Stimulated activated CD4-positive, alpha-beta T cell treated with anti-CD3 and anti-CD28 coated beads, Interleukin-2, amount 100 ng/mL, for 4 hours (primary cell): ENCODE measurements at places on chromosomes 16 and 17.

DNA sequence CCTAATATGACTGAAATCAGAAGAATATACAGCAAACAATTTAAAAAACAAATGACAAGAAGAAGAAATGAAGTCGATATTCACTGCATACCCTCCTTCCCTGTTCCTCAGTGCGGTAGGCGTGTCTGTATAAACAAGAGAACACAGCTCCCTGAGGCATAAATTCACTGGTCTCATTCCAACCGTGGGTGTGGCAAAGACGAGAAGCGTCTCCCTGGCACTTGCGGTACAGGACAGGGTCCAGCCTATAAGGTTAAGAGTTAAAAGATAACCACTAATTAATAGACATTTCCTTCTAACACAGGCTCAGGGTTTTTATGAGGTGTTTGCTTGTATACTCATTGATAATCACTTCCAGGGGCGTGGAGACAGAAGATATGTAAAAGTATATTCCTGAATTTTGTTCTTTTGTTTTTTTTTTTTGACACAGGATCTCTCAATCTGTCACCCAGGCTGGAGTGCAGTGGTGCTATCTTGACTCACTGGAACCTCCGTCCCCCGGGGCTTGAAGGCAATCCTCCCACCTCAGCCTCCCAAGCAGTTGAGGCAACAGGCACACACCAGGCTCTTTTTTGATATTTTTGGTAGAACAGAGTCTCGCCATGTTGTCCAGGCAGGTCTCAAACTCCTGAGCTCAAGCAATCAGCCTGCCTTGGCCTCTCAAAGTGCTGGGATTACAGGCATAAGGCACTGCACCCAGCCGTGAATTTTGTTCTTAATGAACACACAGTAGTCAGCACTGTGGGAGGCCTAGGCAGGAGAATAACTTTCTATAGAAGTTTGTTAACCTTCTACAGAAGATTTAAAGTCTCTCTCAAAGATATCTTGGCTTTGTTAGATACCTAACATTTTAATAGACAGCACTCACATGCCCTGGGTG lies 59.1 kb upstream of the CLEC18B start:
- DNase-seq: no peak

DNA sequence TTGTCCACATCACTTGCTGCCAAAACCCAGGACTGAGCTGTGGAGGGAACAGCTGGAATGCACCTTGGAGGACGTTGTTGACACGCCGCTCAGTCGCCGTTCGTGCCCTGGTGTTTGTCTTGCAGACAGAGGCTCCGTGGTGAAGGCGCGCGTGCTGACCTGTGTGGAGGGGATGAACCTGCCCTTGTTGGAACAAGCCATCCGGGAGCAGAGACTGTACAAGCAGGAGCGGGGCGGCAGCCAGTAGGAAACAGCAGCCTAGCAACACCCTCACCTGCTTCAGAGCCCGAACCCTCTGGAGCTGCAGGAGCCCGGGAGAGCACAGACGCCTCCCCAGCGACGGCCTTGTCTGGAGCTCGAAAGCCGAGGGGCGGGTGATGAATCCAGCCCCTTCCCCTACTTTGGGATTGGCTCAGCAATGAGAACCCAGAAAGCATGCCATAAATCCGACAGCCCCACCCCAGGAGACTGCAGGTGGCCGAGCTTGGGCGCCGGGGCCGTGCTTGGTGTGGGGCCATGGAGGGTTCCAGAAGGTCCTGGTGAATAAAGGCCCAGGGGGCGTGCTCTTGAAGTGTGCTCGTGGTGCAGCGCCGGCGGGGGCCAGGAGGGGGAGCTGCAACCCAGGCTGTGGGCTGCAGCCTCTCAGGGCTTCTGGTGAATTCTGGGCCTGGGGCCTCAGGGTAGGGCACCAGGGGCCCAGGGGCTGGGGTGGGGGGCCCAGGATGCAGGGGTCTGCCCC lies 470 bp upstream of the CDK3 start:
- peak; percentile 27 for DNase-seq

GRCh38 chr16:24396350-24397271 lies 140.5 kb downstream of the CACNG3 start:
- no peak for DNase-seq

- no peak for DNase-seq
These were observed 14.7 kb downstream of the CDH13 start for GRCh38 chr16:82641336-82641984.

GRCh38 chr16:50298075-50298460 lies 31.7 kb downstream of the ADCY7 start:
- no peak for DNase-seq

- DNase-seq: no peak
These were observed 28.3 kb upstream of the FAAP100 start for GRCh38 chr17:81580481-81580880.

GRCh38 chr17:39174920-39175694 lies 9.1 kb upstream of the ARL5C start:
- DNase-seq: peak; percentile 62

DNA sequence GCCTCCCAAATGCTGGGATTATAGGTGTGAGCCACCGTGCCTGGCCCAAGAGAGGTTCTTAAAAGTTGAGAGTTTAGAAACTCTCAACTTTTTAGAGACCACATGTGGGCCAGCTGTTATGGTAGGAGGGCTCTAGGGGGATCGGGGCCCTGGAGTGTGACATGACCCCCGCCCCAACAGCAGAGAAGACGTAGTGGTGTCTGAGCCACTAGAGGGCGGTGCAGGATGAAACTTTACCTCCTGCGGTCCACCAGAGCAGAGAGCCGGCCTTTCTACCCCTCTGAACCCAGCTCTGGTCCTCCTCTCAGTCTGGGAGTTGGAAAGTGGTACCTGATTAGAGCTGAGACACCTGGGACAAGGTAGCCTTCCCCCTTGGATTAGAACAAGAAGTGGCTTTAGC lies 7.4 kb downstream of the CDK5RAP3 start:
- peak; percentile 24 for DNase-seq

DNA sequence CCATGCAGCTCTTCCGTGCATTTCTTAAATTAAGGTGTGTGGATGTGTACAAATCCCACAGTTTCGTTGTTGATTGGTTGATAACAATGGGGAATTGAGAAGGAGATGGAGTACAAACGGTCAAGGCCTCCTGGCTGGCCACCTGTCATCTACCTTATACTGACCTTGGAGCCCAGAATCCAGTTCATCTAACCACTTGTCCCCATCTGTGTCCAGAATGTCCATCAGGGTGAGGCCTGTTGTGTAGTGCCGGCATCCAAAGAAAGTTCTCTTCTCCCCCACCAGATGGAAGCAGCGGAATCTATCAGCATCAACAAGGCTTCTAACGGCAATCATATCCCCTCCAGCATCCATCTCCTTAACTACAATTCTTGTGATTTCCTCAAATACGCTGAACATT lies 1.5 kb downstream of the GSDMB start:
- no peak for DNase-seq

DNA sequence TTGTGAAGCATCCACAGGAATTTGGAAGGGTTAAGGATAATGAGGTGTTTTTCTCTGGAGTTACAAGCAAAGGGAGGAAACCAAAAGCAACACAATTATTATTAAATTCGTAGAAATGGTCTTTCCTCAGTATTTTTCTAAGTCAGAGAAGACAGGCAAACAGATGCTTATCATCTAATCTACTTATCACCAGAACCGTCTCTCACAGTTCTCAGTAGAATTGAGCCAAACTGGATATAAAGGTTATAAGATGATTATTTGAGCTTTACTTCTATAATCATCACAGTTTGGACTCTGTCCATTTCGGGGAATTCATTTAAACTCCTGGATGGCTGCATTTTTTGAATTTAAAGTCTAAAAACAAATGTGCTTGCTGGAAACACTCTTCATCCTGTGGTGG lies 245.0 kb downstream of the KCNJ2 start:
- DNase-seq: no peak

DNA sequence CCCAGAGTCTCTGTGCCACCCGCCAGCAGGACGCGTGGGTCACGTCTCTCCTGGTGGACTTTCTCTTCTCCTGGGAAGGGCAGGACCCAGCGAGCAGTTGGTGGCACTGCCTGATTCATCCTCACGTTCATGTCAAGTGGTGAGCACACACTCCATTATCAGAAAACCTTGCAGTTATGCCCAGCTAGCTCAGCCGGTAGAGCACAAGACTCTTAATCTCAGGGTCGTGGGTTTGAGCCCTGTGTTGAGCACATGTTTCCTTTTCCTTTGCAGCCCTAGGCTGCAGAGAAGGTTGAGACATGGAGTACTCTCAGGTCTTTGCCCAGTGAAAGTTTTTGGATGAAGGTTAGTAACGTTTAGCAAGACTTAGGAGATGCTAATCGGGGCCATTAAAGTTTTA lies 8.0 kb downstream of the OR1F1 start:
- no peak for DNase-seq

- DNase-seq: no peak
These were observed 6.5 kb downstream of the CALB2 start for GRCh38 chr16:71365021-71365420.

DNA sequence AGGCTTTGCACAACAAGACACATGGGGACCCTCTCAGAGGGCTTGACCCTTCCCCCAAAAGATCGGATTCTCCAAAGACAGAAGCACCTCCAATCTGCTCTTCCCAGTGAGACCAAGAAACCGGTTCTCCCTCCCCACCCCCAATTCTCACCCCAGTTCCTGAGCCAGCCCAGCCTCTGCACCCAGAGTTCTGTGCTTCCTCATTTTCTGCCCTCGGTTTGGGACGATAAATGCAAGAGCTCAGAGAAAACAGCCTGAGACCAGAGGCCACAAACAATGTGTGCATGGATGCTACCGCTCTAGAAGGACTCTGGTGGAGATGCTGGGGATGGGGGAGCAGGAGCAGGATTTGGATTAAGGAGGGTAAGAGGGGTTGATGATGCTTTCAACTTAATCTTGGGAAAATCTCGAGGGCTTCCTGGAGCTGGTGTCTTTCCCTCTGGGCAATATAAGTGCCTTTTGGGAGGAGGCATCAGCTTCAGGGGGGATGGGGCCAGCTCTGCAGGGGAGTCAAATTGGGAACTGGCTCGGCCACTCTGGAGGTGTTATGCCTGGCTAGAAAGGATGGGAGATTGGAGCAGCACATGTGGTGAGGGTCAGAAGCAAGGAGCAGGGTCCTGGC lies 6.0 kb downstream of the KRT15 start:
- no peak for DNase-seq

DNA sequence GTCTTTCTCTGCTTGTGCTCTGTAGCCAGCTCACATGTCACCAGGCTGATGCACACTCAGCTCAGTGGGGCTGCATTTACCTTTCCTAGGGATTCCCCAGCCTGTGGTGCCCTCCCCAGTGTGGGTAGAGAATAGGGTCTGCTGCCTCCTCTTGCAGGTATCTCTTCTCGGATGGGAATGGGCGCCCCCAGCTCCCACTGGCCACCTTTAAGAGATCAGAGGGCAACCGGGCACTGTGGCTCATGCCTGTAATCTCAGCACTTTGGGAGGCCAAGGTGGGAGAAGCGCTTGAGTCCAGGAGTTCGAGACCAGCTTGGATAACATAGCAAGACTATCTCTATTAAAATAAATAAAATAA lies 3.3 kb downstream of the XYLT2 start:
- DNase-seq: no peak

- no peak for DNase-seq
These were observed 113.4 kb downstream of the AMFR start for GRCh38 chr16:56312028-56312300.

- DNase-seq: no peak
These were observed 8.7 kb downstream of the ABI3 start for GRCh38 chr17:49218941-49219913.

DNA sequence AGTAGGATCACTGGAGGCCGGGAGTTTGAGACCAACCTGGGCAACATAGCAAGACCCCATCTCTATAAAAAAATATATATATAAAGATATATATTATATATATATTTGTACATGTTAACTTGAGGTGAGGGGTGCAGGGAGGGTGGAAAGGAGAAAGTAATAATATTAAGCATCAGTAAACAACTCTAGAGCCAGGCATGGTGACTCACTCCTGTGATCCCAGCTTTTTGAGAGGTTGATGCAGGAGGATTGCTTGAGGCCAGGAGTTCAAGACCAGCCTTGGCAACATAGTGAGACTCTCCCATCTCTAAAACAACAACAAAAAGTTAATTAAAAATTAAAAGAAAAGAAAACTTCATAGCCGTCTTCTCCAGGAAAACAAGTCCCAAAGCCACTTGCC lies 61.7 kb upstream of the SMURF2 start:
- no peak for DNase-seq

- DNase-seq: no peak
These were observed 85.0 kb upstream of the MYOCD start for GRCh38 chr17:12580640-12581039.

DNA sequence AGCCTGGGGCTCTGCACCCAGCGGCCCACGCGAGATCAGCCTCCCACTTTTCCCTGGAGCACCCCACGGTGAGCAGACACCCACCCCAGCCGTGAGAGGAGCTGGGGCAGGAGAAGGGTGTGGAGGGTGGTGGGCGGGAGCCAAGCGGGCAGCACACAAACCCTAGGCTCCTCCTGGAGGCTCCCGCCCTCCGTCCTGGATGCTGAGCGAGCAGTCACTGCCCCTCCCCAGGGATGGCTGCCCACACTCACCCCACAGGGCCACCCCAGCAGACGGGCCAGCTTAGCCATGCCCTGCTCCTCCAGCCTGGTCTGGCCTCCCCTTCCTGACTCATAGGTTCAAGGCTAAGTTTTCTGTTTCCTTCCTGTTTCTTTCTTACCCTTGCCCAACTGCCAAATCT lies 15.7 kb upstream of the ABCC3 start:
- no peak for DNase-seq

DNA sequence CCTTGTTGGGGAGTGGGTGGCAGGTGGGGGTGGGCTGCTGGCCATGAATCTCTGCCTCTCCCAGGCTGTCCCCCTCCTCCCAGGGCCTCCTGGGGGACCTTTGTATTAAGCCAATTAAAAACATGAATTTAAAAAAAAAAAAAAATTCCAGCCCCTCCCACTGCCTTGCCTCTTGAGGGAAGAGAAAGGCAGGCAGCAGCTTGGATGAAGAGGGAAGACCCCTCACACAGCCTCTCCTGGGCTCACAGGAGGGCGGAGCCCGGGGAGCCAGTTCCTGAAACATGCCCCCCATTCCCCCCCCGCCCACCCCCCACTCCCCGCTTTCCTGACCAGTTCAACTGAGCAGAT lies 1.8 kb upstream of the TCAP start:
- DNase-seq: no peak

GRCh38 chr16:73145166-73145880 lies 97.4 kb upstream of the ZFHX3 start:
- DNase-seq: no peak

DNA sequence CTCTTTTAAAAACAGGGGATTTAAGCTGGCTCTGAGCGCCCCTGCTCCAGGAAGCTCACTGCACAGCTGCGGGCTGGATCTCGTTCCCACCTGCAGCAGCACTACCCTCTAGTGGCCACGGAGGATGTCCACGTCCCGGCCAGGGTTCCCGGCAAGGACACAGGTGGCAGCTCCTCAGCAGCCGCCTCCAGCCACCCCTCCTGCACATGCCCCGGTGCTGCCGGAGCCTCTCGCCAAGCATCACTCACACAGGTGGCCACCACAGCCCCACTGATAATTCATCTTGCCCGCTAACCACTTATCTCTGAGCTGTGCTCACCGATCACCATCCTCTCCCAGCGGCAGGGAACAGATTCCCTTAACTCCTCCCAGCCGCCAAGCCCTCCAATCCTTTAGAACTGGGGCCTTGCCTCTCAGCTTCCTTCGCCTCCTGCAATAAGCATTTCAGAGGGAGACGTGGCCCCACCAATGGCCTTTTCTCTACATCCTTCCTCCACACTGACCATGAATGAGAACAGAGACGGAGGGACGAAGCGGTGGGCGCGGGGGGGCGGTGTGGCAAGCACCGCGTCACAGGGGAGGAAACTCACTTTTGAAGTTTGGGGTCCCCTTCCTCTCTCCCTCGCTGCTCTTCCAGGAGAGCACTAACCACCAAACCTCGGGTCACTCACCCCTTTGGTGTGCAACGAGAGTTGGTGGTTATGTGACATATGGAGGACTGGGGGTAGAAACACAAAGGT lies 222.1 kb downstream of the RBFOX3 start:
- DNase-seq: no peak
